ENCODE measurements at places on chromosomes 7 and 10.

GRCh38 chr10:10967581-10968256 is 50.0 kb upstream of the CELF2 start:
- DNase-seq = no peak

- peak; percentile 62 for DNase-seq
Observed at GRCh38 chr10:103192451-103193106, 493 bp downstream of the NT5C2 start.

DNA sequence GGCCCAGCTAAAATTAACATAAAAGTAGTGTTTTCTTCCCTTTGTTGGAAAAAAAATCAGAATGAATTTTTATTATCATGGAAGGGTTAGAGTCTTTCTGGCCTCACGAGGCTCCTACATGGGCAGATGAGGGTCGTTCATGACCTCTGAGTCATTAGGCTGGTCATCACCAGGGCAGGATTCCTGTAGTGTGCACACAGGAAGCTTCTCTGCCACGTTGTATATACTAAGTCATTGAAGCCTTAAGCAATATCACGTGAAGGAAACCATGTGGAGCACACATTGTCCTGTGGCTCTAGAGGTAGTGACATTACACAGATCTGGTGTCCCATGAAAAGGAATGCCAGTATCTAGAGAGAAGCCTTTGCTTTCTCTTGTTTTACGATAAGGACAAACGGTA is 84.7 kb upstream of the C1QL3 start:
- DNase-seq = no peak

GRCh38 chr7:54907981-54908380 is 110.8 kb upstream of the EGFR start:
- DNase-seq = no peak

GRCh38 chr10:121845044-121845784 is 82.6 kb downstream of the ATE1 start:
- no peak for DNase-seq

GRCh38 chr10:79084012-79084971 is 15.5 kb downstream of the ZMIZ1 start:
- no peak for DNase-seq

DNA sequence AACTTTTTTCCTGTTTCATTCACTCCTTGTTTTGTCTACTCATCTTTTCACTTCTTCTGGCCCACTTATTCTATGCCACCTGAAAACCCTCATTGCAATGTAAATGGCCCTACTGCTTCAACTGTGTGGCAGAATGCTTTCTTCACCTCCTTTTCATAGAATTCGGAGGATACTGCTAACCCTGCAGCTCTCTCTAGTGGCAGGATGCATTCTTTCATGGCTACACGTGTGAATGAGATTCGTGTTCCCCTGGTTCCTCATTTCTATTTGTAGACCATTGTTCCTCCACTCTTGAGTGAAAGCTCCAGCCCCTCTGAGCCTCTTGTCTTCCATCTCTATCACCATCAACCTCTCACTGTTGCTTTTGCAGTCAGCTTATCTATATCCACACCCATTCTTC is 20.9 kb upstream of the CYP26C1 start:
- peak; percentile 3 for DNase-seq

DNA sequence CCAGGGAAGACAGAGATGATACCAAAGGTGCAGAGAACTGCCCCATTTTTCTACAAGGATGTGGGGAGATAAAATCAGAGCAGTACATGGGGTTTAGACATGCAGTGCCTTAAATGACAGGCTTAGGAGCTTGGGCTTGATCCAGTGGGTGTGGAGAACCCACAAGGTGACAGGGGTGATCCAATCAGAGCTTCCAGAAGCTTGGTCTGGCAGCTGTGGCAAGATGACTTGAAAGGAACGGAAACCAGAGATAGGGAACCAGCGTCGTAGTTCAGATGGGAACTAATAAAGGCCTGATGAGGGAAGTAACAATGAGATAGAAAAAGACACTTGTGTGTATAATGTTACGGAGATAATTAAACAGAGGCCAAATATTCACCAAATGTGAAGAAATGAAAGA is 80.7 kb downstream of the SLC37A3 start:
- DNase-seq = no peak

GRCh38 chr10:60444494-60445064 is 54.9 kb upstream of the ANK3 start:
- no peak for DNase-seq

GRCh38 chr7:4883033-4883371 is 514 bp downstream of the RADIL start:
- no peak for DNase-seq

- no peak for DNase-seq
Observed at GRCh38 chr7:32591938-32592337, 96.6 kb downstream of the AVL9 start.

- DNase-seq = no peak
Observed at GRCh38 chr7:115805458-115805857, 225.1 kb downstream of the TFEC start.

DNA sequence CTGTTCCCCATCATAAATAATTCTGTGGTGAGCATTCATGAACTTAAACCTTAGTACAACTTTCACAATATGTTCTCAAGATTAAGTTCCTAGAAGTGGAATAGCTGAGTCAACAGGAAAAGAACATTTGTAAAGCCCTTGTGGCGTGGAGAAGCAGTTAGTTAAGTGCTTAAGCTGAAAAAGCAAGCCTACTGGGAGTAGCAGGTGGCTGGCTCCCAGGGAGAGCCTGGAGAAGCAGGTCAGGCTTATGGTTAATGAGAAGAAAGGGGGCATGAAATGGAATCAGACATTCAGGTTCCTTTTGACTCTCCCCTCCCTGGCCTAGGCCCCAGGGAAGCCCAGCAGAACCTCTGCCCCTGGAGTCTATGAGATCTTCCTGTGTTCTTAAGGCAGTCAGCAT is 35.3 kb downstream of the VSTM4 start:
- no peak for DNase-seq

DNA sequence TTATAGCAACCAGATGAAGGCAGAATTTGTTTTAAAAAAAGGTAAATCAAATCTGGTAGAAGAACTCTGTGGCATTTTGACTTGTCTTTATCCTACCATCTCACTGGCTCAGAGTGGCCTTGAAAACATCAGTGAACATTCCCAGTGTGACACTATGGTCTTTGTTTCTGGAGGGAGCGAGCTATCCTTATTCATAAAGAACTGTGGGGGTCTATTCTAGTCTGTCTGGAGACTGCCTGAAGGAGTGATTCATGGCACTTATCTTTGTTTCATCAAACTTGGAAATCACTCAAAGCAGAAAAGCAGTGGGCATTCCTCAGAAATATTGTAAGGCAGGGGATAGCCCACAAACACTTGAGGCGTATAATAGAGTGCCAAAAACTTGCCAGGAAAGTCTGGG is 719.1 kb downstream of the PCDH15 start:
- no peak for DNase-seq

DNA sequence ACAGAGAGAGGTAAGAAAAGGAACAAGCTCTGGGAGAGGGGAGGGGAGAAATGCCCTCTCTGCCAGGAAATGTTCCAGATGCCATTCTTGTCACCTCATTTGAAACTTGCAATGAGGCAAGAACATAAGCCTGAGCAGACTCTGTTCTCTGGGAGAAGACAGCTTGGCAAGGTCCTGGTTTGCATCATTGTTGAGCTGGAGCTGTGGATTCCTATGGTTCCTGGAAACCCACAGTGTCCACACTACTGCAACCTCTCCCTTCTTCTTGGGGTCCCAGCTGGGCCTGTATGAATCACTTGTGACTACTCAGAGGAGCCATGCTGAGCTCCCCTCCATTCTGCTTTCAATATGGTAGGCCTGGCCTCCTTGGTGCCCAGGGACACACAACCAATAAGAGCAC is 60.8 kb upstream of the HECTD2 start:
- no peak for DNase-seq

DNA sequence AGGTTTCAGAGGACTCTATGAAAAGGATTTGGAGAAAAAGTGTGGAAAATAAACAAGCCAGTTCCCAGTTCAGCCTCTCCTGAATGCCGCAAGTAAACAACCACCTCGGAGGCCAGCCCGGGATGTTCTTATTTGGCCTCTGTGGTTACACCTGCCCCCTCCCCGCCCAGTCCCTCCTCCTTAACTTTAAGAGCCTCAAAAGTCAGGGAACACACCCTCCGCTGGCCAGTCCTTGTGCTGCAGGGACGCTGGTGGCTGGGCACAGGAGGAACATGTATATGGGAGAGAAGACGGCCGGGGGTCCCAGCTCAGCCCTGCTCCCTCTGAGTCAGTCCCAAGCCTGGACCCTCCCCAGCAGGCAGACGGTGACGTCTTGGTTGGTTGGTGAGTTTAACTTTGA is 6.1 kb downstream of the CHST3 start:
- no peak for DNase-seq

DNA sequence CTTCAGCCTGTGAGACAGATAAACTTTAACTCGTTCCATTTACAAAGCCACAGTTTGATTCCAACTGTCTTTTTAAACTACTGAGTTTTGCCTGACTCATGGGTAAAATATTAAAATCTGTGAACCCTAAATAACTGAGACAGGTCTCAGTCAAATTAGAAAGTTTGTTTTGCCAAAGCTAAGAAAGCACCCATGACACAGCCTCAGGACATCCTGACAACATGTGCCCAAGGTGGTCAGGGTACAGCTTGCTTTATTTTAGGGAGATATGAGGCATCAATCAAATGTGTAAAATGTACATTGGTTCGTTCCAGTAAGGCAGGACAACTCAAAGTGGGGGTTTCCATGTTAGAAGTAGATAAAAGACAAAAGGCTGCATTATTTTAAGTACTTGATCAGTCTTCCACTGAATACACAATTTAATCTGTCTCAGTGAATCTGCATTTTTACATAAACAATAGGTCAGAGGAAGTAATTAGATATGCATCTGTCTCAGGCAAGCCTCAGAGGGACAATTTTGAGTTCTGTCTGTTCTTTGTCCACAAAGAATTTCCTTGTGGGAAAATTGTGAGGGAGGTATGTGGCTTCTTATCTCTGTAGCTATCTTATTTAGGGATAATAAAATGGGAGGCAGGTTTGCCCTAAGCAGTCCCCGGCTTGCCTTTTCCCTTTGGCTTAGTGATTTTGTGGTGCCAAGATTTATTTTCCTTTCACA is 11.0 kb upstream of the PIP start:
- no peak for DNase-seq

- DNase-seq = no peak
Observed at GRCh38 chr7:74502216-74502891, 48.6 kb downstream of the GTF2IRD1 start.

DNA sequence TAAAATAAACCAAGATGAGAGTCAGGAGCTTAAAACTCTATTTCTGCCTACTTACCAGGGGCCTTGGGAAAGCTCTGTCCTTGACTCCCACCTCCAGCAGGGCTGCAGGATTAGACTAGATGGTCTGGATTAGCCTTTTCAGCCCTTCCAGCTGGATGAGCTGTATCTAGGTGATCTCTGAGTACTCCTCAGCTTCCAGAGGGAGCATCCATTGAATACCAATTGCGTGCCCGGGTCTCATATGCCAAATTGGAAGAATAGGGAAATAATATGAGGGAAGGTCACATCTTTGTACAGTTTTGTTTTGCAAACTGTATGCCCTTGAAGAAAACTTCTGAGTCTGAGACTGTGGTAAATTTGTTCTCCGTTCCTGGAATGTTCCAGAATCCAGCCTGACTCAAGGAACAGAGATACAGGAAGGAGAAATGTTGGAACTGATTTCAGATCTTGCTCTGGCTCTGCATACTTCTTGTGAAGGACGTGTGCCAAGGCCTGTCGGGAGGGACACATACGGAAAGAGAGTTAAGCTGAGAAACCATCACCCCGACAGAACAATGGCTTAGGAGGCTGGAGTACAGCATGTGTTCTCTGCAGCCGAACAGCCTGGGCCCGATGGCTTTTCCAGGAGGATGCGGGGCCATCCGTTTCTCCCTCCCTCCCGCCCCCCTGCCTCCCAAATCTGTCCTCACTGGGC is 44.9 kb downstream of the MINDY4 start:
- DNase-seq = no peak

DNA sequence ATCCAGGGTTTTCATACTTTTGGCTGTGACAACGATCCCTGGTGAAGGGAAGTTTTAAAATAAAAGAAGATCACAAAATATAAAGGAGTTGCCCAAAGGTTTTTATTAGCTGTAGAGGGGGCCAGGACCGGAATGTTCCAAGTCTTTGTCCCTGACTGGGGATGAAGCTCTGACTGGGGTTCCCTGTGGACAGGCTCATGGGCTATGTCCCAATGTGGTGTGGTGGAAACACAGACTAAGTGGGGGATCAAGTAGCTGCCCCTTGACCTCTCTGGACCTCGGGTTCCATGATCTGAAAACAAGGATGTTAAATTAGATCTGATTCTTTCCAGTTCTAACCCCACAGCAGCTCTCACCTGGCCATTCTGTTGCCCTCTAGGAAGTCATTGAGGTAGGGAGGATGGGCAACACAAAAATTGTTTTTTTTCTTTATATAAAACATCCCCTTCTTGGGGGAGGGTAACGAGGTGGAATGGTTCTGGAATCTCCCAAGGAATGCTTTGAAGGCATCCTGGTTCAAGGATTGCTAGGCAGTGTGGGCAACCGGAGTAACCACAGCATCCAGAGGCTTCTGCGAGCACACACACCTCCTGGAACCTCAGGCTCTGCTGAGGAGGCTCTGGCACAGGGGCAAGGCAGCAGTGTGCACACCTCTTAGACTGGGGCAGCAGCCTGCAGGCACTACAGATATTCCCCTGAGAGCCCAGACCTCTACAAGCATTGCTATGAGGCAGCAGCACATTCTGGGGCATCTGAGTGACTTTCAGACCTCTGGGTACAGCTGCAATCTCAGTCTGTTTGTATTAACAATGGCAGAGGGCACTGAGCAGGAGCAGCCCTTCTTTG is 21.4 kb upstream of the CRYGN start:
- no peak for DNase-seq

GRCh38 chr10:61784354-61785133 is 117.0 kb upstream of the ARID5B start:
- DNase-seq = no peak

DNA sequence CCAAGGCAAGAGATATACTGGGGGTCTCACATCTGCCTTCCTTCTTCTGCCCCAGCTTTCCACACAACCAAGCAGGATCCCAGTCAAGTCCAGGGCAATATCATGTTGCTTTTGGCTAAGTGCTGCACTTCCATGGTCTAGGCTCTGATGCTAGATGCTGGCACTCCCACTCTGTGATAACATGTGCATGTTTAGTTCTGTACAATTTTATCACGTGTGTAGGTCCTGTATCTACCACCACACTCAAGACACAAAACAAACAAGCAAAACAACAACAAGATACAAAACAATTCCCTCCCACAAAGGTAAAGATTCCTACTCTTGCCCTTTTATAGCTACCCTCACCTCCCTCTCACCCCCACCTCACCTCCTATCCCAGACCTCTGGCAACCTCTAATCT is 105.6 kb upstream of the HABP2 start:
- no peak for DNase-seq

Data from GM12864 (cell line).